ENCODE measurements at places on chromosomes 11 and 22.

DNA sequence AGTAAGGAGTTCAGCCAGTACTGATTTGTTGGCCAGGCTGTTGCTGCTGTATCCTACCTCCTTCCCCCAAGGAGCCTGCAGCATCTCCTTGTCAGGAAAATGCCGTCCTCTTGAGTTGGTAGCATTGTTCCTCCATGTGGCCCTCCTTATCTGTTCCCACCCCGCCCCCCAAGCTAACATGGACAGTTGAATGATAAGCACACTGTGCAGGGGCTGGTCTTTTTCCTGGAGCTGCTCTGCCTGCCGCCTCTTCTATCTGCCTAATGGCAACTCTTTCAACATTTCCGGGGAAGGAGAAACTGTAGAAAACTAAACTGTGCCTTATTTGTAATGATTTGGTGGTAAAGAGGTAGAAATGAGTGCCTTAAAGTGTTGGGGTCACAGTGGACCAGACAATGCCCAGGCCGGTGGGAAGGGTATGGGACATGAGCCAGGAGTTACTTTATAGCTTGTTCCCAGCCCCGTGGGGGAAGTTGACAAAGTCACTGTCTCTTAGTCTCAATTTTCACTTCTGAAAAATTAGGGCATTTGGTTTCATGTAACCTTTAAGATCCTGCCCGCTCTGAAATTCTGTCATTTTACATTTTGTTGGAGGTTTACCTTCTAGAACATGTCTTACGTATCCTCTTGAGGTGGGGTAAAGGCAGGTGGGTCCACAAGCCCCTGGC, 4.5 kb downstream of the FAM118A start:
- no peak for DNase-seq

- DNase-seq: no peak
These were observed 16.4 kb downstream of the ZBED4 start for GRCh38 chr22:49869845-49870712.

- no peak for DNase-seq
These were observed 13.1 kb downstream of the OR10W1 start for GRCh38 chr11:58254936-58255335.

DNA sequence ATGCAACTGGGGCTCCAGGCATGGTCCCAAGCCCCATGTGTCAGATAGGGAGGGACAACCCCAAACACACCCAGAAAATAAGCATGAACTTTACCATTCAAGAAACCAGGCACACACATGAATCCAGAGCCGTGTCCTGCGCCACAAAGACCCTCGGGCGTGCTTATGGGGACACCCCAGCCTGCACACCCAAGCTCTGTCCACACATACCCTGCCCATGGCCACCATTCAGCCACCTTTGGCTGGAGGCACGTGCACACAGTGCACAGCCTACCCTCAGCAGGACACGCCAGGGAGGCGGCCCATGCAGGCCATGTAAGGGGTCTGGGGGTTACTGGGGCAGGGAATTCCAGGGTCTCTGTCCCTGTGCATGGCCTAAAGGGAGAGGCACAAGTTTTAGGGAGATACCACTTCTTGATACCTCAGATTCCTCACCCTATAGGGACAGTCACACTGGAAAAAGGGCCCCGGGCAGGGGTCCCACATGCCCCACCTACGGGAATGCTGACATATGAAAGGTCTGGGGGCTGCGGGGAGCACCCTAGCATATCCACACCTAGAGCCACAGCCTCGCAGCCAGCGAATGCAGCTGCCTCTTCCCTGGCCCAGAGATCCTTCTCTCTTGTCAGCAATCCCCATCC, 20.6 kb downstream of the PACSIN2 start:
- no peak for DNase-seq

DNA sequence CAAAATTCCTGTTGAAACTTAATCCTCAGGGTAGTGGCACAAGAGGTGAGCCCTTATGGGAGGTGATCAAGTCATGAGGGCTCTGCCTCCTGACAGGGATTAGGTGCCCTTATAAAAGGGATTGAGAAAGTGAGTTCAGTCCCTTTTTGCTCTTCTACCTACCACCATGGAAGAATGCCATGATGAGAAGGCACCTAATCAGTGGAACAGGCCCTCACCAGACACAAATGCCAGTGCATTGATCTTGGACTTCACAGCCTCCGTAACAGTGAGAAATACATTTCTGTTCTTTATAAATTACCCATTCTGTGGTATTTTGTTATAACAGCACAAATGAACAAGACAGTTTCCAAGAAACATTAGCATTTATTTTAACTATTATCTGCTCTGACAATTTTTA, 81.0 kb upstream of the MTMR2 start:
- no peak for DNase-seq

DNA sequence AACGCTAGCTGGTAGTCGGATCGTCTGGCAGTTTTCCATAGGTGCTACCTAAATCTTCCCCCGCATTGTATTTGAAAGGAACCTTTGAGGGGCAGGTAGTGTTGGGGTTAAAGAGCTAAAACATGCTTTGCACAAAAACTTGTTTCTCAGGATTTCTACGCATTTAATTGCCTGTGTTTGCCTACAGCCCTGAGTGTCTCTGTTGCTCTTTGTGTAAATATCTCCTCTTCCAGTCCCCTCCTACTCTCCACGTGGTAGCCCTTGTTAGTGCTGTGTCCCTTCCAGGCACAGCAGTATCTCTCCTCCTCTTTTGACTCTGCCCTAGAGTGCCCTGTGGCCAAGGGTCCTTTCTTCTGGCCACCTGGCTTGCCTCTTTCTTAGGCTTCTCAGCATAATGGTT, 81.7 kb downstream of the BARX2 start:
- DNase-seq: no peak
